Stimulated activated CD4-positive, alpha-beta T cell treated with anti-CD3 and anti-CD28 coated beads, Interleukin-12 subunit alpha, Interleukin-12 subunit beta, amount 100 ng/mL, for 4 hours (primary cell): ENCODE measurements at places on chromosomes 12 and 14.

GRCh38 chr12:14390870-14391530 is 25.5 kb downstream of the ATF7IP start:
- no peak for DNase-seq

DNA sequence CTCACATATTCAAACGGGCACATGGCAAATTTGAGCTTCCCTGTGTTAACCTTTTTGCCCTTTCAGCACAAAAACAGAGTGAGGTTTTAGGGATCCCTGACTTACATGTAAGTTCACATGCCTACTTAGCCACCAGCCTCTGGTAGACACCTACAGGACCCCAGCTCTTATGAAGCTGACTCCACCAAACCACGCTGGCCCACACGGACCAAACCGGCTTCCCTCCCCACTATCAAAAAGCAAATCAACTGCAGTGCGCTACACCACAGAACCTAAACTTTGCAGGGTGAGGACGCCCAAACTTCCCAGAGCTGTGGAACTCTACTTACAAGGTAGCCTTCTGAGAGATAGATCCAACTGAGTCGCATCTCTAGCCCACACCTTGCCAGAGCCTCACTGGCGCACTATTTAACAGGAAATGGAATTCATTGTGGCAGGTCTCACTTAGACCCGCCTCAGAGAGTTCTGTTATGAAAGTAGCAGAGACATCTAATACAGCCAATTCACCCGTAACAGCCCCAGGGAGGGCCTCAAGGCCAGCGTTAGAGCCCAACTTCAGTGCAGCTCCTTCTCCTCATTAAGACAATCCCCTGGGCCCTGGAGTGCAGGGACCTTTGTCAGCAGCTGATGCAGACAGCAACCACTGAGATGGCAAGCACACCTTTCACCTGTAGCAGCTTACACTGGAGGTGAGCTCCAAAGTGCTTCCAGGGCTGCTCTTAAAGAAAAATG is 49.2 kb downstream of the SH2B3 start:
- DNase-seq, result no peak

DNA sequence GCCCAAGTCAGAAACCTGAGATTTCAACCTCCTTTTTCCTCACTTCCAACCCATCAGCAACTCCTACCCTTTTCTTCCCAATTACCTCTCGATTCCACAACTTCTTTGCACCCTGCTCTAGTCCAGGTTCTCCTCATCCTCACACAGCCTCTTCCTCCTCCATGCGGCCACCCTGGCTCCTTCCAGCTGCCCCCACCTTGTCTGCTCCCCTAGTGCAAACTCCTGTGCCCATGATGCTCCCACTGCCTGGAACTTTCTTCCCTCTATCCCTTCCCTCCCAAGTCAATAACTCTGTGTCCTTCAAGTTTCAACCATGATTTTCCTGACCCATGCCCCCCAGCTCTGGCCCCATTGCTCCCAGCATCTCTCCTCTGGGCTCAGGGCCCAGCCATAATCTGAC is 17.3 kb downstream of the SELPLG start:
- DNase-seq, result no peak

DNA sequence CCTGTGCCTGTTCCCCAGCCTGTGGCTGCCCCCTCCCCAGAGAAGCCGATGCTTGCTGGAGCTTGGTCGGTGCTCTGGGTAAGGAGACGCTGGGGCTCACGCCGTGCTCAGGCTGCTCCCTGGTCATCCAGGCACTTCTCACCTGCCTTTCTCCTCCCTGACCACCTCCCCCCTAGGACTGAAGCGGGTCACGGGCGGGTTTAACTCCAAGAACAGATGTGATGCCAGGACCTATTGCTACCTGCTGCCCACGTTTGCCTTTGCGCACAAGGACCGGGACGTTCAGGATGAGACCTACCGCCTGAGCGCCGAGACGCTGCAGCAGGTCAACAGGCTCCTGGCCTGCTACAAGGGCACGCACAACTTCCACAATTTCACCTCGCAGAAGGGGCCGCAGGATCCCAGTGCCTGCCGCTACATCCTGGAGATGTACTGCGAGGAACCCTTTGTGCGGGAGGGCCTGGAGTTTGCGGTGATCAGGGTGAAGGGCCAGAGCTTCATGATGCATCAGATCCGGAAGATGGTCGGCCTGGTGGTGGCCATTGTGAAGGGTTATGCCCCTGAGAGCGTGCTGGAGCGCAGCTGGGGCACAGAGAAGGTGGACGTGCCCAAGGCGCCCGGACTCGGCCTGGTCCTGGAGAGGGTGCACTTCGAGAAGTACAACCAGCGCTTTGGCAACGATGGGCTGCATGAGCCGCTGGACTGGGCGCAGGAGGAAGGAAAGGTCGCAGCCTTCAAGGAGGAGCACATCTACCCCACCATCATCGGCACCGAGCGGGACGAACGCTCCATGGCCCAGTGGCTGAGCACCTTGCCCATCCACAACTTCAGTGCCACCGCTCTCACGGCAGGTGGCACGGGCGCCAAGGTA is 8.4 kb upstream of the EP400 start:
- no peak for DNase-seq

DNA sequence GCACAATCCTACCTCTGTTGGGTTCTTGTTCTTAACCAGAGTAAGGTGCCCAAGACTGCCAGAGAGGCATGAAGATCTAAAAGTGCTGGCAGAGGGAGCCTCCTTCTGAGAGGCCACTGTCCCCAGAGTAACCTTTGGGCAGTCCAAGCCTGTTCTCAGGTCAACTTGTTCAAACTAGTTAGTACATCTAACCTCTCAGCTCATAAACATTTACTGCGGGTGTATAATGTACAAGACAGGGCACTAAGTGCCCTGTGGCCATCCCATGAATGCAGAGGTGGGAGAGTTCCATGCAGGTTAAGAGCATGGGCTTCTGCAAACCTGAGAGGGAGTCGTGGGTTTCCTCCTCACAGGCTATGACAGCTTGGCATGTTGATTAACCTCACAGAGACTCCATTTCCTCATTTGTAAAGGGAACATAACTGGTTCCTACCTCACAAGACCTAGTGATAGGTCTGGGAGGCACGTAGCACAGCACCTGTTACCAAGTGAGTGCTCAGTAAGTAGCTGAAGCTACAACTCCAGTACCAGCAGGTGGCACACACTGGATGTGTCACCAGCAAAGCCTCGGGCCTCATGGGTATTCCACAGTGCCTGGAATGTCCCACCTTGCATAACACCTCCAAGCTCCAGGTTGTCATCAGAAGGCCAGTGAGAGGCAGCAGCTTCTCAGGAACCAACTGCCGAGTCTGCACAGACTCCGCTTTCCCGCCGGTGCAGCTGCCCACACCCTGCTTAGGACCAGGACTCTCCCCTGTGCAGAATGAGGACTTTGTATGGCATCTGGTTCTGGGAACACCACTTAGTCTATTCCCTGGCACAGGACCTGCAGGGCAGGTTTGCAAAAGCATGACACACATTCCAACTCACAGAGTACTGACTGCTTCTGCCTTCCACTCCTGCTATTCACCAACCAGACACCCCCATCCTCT is 4.4 kb downstream of the VDR start:
- no peak for DNase-seq

GRCh38 chr14:105066240-105067071 is 1.2 kb upstream of the GPR132 start:
- DNase-seq, result no peak
